ENCODE measurements at places on chromosomes 16 and 17.

DNA sequence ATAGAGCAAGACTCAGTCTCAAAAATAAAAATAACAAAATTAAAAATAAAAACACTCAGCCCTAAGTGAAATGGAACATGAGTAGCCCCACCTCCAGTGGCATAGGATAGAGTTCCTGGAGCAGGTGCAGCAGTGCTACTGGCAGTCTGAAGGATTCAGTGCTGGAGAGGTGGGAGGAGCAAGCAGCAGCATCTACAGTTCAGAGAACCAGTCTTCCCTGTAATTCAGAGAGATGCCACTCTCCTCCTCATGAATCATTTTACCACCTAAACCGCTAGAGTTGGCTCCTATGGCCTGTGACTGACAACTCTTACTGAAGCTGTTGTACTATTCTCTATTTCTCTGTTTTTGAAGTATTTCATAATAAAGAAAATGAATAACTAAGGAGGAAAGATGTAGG, 56.0 kb upstream of the SMURF2 start:
- no peak for DNase-seq

- no peak for DNase-seq
Observed at GRCh38 chr16:30982548-30983288, 2.3 kb upstream of the HSD3B7 start.

DNA sequence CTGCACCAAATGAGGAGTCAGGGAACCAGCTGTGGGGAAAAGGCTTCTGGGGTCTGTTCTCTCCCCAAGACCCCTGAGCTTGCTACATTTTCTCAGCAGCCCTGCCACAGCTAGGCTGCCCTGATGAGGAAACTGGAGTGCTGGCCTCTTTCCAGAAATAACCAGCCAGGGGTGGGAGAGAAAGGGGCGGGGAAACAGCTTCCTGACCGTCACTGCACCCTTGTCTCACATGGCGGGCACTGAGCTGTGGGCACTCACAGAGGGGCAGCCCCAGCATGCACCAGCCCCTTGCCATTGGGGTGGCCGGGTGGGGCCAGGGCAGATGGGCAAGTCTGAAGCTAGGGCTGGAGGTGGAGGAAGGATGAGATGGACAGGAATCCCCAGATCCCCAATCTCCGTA, 2.9 kb downstream of the SRL start:
- DNase-seq: no peak

- no peak for DNase-seq
Observed at GRCh38 chr17:69762766-69763165, 312.3 kb upstream of the KCNJ16 start.

- peak; percentile 98 for DNase-seq
Observed at GRCh38 chr17:45247429-45248131, 14.3 kb downstream of the SPATA32 start.

- peak; percentile 80 for DNase-seq
Observed at GRCh38 chr17:8225813-8226535, 15.6 kb upstream of the AURKB start.

DNA sequence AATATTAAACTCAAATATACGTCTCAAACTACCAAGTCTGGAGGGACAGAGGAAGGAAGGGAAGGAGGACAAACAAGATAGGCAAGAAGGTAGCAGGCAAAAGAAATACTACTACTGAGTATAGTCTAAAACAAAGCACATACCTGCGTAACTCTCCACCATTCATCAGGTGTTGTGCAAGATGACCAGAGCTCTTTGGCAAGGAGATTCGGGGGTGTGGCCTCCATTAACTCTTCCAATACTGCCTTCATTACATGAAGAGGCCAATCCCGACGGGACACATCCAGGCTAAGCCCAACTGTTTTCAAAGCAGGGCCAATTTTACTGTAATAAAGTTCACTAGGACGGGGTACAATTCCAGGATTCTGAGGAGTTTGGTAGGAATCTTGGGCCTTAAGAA, 38.2 kb upstream of the ARL6IP1 start:
- DNase-seq: no peak

DNA sequence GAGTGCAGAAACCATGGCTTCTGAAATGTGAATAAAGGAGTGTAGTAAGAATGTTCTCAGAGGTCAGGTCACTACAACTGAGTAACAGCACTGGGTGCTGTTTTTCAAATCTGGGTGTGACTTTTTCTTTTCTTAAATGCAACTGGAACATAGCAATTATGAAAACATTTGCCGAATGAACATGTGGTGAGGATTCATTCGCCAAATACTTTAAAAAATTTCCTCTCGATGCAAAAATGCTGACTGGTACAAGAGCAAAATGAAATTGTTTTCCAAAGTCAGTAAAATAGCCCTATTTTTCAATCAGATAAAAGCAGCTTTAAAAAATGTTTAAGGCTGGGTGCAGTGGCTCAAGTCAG, 18.6 kb downstream of the ZDHHC7 start:
- no peak for DNase-seq

DNA sequence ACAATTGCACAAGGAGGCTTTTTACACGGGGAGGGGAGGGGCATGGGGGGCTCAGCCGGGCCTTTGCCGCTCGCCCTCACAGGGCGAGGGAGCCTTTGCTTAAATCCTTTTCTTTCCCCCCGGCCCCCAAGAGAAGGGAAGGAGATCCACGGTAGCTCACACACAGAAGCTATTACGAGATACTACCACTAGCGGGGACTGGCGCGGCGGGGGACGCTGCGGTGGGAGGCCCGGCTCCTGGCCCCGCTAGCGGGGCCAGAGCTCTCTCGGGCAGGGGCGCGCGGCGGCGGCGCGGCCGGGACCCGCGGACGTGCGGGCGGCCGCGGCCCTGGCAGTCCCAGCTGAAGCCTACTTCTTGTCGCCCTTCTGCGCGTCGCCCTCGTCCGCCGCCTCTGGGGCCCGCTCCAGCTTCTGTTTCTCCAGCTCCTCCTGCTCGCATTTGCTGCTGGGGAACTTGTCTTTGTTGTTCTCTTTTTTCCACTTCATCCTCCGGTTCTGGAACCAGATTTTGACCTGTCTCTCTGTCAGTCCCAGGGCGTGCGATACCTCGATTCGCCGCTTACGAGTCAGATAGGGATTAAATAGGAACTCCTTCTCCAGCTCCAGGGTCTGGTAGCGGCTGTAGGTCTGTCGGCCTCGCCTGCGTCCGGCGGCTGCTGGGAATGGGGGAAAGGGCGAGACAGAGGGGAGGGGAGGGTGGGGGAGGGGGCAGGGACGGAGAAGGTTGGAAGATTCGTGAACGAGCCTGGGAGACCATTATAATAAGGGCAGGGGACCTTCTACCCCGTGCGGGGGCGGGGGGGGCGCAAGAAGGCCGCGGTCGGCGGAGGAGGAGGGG, 2.0 kb downstream of the HOXB8 start:
- peak; percentile 70 for DNase-seq

- peak; percentile 83 for DNase-seq
Observed at GRCh38 chr17:65099941-65100315, 37.2 kb upstream of the RGS9 start.

DNA sequence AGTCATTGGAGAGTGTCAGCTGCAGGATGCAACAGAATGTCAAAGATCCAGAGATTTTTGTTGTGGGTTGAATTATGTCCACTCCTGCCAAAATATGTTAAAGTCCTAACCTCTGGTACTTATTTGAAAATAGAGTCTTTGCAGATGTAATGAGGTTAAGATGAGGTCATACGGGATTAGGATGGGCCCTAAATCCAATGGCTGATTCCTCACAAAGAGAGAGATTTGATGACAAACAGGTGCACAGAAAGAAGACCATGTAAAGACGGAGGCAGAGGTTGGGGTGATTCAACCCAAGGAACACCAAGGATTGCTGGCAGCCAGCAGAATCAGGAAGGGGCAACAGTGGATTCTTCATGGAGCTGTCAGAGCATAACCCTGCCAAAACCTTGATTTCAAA, 34.5 kb upstream of the USP22 start:
- DNase-seq: no peak

- DNase-seq: no peak
Observed at GRCh38 chr16:41439-42068, 11.9 kb downstream of the POLR3K start.

- peak; percentile 52 for DNase-seq
Observed at GRCh38 chr16:85126705-85127378, 14.6 kb upstream of the CIBAR2 start.

DNA sequence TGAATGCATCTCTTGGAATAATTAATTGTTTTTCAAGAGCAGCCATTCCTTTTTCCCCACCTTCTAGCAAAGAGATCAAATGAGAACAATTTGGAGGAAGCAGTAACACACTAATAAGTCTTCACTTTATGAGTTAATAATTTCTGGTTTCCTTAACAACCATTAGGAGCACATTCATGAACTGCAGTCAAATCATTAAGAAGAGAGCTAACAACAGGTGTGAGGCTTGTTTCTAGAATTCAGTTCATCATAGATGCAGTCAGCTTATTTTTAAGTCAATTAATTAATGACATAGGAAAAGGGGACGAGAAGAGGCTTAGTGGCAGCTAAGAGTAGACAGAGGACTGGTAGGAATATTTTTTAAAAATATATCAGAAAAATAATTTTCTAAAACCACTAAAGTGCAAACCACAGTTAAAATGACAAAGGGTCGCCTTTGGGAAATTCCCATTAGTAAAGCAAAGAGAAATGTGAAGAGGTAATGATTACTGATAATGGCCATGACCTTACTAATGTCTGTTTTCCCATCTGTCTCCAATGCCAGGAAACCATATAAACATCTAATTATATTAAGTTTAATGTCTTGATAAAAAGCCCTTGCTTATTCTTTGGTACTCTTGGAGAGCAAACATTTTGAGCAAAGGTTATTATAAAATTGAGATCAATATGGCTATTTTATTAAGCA, 184.2 kb downstream of the KCNJ2 start:
- no peak for DNase-seq

- no peak for DNase-seq
Observed at GRCh38 chr16:47136099-47136842, 7.5 kb downstream of the NETO2 start.

- no peak for DNase-seq
Observed at GRCh38 chr17:17570798-17571716, 20.5 kb downstream of the PEMT start.

DNA sequence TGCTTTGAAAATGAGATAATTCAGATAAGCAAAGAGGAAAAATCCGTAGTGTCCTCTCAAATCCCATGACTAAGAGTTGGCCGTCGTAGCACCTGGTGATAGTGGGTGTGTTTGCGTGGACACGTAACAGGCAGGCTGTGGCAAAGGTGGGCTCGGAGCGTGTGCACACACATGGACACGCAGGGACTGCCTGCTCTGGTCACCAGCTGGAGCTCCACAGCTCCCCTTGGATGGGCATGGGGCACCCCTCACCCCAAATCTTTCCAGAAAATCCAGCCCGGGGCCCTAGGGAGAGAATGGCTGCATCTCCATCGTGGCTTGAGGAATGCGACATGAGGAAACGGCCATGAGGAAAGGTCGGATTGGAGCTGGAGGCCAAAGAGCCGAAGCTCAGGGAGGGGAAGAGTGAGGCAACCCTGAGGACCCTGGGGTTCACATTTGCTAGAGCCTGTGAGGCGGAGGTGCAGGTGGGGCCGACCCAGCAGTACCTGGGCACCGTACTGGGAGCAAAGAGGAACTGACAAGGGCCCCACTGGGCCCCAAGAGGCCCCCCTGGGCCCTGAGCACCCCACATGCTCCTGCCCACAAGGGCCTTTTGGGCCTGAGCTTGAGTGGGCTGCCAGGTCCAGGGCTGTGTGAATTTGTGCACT, 51.6 kb downstream of the DNAH17 start:
- no peak for DNase-seq

GRCh38 chr16:84810518-84811273, 9.1 kb upstream of the CRISPLD2 start:
- DNase-seq: no peak

DNA sequence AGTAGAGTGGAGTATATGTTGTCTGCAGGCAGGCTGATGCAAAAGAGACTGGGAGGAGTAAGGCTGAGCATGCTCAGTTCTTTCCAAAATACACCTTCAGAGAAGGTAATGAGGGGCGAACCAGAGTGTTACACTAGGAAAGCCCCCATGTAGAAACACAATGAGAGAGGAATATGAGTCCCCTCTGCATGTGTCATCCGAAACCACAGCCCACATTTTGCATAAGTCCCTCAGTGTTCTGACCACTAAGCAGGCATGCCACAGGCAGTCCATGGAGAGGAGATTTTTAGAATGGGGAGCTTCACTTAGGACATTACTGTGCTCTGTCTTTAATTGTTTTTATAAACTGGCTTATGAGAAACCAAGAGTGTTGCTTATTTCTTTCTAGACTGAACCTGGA, 32.0 kb downstream of the SLC6A2 start:
- no peak for DNase-seq

DNA sequence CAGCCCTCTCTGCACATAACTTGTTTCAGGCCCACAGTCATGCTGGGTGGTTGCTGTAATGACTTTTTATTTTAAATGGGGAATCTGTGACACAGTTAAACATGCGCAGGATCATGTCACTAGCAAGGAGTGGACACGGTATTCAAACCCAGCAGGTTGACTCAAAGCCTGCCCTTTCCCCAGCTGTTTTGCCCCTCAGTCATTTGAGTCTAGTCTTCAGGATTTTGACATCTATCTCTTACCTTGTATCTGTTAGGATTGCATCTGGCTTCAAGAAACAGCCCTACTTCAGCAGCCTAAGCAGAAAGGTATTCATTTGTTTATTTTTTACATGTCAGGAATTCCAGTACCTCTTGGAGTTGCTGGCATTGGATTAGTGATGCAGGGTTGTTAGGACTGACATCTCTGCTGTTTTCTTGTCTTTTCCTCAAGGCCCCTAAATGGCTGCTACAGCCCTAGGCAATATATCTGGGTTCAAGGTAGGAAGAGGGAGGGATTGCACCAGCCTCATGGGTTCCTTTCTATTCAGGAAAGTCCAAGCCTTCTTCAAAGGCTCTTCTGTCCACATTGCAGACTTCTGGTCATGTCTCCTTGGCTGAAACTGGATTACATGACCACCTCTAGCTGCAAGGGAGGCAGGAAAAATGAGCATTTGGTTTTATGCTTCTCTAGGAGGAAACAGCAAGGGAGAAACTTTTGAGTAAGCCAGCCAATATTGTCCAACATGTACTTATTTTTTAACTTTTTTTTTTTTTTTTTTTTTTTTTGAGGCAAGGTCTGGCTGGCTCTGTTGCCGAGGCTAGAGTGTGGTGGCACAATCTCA, 22.8 kb downstream of the ABCC1 start:
- no peak for DNase-seq

DNA sequence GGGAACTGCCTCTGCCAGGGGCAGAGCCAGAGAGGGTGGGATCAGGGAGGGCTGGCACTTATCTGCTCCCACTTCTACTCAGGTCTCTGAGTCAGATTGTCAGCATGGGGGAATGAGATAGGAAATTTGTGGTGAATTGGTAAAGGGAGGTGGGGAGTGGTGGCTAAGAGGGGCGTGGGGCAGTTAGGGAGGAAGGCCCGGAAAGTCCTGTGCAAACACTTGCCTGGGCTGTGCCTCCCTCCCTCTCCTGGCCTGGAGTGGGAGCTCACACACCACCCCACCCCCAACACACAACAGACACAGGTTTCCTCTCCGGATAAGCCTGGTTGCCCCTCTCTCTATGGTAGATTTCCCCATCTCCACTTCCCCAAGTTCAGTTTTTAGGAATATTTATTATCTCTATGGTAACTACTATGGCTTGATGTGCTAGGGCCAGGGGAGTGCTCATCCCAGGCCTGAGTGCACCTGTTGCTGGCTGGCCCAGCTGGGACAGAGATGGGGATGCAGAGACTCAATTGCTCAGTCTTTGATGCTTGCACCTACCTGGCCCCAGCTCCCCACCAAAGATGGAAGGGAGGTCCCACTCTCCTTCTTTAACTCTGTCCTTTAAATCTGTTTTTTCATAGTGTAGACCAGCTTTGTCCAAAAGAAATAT, 2.7 kb downstream of the SPNS2 start:
- no peak for DNase-seq

GRCh38 chr17:78315355-78316114, 44.3 kb downstream of the SOCS3 start:
- DNase-seq: peak; percentile 78
